Stimulated activated CD8-positive, alpha-beta memory T cell treated with anti-CD3 and anti-CD28 coated beads, Interleukin-4, amount 100 ng/mL, for 24 hours (primary cell): ENCODE measurements at places on chromosomes 6 and 20.
A peak's percentile ranks its signal among the peaks of the same experiment; 100 is the strongest.

GRCh38 chr6:27251112-27251605 lies 3.7 kb downstream of the PRSS16 start:
- DNase-seq, result peak; percentile 62

GRCh38 chr20:37890643-37891042 lies 12.3 kb upstream of the VSTM2L start:
- DNase-seq, result no peak

- no peak for DNase-seq
Measured at GRCh38 chr6:170148709-170149470, 142.0 kb downstream of the DLL1 start.

DNA sequence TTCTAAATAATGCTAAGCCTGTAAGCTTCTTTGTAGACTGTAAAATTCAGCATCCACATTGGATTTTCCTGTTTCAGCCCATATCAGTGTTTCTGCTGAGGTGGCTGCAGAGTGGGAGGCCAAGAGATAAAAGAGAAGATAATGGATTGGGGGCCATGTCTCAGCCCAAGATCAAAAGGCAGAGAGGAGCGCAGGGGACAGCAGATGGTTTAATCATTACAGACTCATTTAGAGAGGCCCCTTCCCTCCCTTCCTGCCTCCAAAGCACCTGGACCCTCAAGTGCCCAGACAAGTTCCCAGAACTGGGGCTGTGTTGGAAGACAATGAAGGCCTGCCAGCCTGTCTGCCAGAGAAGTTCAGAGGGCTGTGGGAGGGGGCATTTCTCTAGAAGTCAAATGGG lies 20.4 kb upstream of the CTNNBL1 start:
- no peak for DNase-seq

DNA sequence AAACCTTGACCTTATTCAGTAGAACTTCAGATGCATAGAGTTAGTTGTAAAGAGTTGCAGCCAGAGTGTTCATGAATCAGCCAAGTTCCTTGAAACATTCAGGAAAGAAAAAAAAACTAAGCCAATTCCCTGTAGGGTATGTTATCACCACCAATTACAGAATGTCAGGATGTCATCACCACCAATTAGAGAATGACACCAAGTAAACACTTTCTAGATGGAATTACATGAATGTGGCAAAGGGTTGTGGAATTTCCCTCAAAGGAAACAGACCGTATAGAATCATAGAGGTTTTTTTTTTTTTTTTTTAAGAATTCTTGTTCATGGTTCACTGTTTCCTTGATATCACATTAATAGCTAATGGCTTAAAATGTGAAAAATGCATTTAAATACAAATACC lies 472.1 kb upstream of the RNF217 start:
- no peak for DNase-seq

GRCh38 chr20:60877071-60877857 lies 374.8 kb upstream of the CDH4 start:
- no peak for DNase-seq

GRCh38 chr6:40308533-40309306 lies 278.4 kb downstream of the LRFN2 start:
- DNase-seq, result peak; percentile 33

- DNase-seq, result peak; percentile 77
Measured at GRCh38 chr6:31652925-31653724, 664 bp upstream of the BAG6 start.

- DNase-seq, result no peak
Measured at GRCh38 chr6:34602318-34603111, 46.4 kb upstream of the SPDEF start.

- no peak for DNase-seq
Measured at GRCh38 chr20:2955257-2955970, 82.1 kb downstream of the PTPRA start.

GRCh38 chr20:63955827-63956663 lies at the start of gene UCKL1:
UCKL1 (minus strand) TSS chr20:63956416; CDS start chr20:63956372, 44 bp downstream.
- peak; percentile 80 for DNase-seq
